ENCODE measurements at places on chromosomes 7 and 10.

GRCh38 chr10:123390332-123390731 is 236.1 kb downstream of the BUB3 start:
- no peak for DNase-seq

- DNase-seq: no peak
Observed at GRCh38 chr10:5827841-5828240, 14.6 kb upstream of the GDI2 start.

GRCh38 chr7:132750530-132751217 is 174.4 kb upstream of the PLXNA4 start:
- no peak for DNase-seq

GRCh38 chr7:102849538-102849937 is 63.3 kb upstream of the LRRC17 start:
- DNase-seq: no peak

DNA sequence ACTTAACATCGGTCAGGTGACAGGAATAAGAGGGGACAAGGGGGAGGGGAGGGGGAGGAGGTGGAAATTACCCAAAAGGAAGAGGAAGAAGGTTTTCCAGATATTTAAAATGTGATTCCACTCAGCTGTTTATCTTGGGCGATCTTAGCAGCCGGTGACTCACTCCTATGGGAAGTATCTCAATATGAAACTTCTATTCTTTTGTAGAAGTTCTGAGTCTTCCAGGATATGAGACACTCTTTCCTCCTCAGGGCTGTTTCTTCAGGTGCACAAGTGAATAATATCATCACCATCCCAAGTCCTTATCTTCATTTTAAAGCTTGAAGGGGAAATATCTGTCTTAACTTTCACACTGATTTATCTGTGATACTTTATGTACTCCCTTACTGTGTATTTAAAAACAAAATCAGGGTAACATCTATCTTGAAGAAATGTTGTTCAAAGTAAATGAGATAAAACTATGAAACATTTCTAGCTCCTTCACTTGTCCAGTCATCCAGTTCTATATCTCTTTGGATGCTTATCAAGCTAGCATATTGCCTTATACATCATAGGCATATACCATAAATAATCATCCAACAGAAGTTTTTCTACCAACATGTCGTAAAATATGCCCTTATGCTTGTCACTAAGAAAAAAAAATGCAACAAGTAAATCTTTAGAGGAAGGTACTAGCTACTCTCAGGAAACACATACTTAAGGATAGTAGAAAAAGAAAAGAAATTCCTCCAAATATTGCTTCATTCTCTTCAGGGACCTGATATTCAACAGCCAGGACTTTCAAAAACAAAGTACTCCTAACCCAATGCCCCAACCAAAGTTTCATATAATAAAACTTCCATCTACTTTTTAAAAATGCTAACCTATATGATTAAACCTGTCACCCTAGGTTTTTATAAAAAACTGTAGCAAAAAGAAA is 13.7 kb downstream of the DOCK4 start:
- DNase-seq: no peak

Measured in activated CD4-positive, alpha-beta T cell treated with anti-CD3 and anti-CD28 coated beads, Interleukin-2, amount 50 U/mL, for 4 hours (primary cell).